ENCODE measurements at places on chromosomes 7 and 10. TPM values are rescaled to one million over a fixed set of nuclear protein-coding genes. Genes with fewer than 3 reads are reported as not detected.

- no peaks in the 10 kb centered on the region for H3K36me3 ChIP-seq
- peaks cover 90% of the 10 kb centered on the region for H3K4me1 ChIP-seq
- no peak for DNase-seq
- H3K27me3 ChIP-seq, result no peaks in the 10 kb centered on the region
These were observed 44.0 kb downstream of the CALD1 start for GRCh38 chr7:134823400-134823799.

- no peak for DNase-seq
- no peak overlapping the region for H3K4me3 ChIP-seq
- no peaks in the 10 kb centered on the region for H3K27me3 ChIP-seq
These were observed 60.7 kb downstream of the SMURF1 start for GRCh38 chr7:99083068-99083651.

DNA sequence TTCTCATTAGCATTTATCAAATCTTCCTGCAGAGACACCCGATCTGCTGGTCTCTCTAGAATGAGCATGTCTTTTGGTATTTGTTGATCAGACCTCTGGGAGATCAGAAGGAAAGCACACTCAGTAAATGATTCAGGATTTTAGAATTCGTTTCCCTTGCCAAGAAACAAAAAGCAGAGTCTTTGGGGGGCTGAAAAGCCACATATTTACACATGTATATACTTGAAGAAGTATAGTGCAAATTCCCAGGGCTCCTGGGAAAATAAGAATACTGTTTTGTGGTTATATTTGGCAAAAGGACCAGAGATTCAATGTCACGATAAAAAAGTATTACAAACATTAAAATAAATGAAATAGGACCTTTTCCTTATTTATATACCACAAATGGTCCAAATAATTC lies 100.2 kb downstream of the AGMO start:
- no peak for DNase-seq
- H3K27ac ChIP-seq, result no peak overlapping the region
- H3K4me1 ChIP-seq, result peaks cover 25% of the 10 kb centered on the region
- no peaks in the 10 kb centered on the region for H3K36me3 ChIP-seq
- H3K4me3 ChIP-seq, result no peak overlapping the region

The ITGB1 gene
- 1,541 TPM for total RNA-seq

- no peak overlapping the region for H3K4me3 ChIP-seq
- H3K36me3 ChIP-seq, result no peaks in the 10 kb centered on the region
- no peak overlapping the region for H3K27ac ChIP-seq
- no peak for DNase-seq
- H3K4me1 ChIP-seq, result no peaks in the 10 kb centered on the region
- H3K27me3 ChIP-seq, result no peaks in the 10 kb centered on the region
These were observed 20.2 kb upstream of the ASL start for GRCh38 chr7:66055321-66055956.

The SLC18A3 gene
- not detected for total RNA-seq

The PPRC1 gene
- 18.0 TPM for total RNA-seq

The KCNIP2 gene
- total RNA-seq, result 1.1 TPM

- no peaks in the 10 kb centered on the region for H3K36me3 ChIP-seq
- H3K4me1 ChIP-seq, result no peaks in the 10 kb centered on the region
- no peak overlapping the region for H3K27ac ChIP-seq
- no peak overlapping the region for H3K4me3 ChIP-seq
These were observed 176.4 kb upstream of the PTN start for GRCh38 chr7:137519947-137520346.

DNA sequence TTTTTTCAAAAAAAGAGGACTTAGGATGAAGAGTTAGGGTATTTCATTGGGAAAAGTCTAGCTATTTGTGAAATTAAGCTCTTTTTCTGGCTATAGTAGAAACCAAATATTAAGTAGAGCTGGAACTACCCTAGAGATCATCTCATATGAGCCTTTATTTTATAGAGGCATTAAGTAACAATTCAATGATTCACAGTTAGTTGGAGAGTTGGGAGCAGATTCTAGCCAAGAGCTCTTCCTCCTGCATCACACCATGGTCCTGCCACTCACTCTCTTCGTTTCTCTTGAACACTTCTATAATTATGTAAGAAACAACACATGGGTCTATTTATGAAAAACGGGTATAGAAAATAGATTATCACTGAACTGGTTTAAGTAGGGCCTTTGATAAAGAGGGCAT lies 76.1 kb upstream of the ANK3 start:
- no peaks in the 10 kb centered on the region for H3K27me3 ChIP-seq
- H3K4me3 ChIP-seq, result no peak overlapping the region
- DNase-seq, result no peak

The FZD1 gene
- total RNA-seq, result 57.9 TPM

DNA sequence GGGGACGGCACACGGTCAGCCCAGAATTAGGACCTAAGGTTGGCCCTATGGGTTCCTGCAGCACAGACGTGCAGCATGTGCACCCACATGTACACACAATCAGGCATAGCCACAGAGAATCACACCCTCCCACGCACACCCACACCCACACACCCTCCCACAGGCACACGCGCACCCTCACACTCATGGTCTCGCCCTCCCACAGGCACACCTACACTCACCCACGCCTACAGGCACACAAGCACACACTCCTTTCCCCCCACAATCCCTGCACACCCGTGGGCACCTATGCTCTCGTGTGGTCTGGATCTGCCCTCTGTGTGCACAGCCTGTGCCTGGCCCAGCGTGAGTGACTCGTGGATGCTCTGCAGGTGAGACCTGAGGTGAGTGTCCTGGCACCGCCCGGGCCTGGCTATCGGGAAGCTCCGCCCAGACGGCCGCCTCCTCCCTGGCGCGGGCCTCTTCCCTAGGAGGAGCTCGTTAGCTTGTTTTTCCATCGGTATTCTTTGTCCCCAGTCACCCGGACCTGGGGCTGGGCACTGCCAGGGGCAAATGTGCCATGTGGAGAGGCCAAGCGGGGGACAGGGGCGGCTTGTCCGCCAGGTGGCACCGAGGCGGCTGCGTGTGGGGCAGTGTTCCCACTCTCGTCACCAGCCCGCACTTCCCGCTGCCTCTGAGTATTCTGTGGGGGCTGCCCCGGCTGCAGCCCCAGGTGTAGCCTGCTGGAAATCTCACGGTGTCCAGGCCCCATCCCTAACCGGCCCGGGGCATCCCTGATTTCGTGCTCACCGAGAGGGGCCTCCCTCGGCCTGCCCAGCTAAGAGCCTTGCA lies 110.2 kb upstream of the FAM20C start:
- no peaks in the 10 kb centered on the region for H3K27me3 ChIP-seq
- H3K36me3 ChIP-seq, result no peaks in the 10 kb centered on the region
- H3K4me1 ChIP-seq, result no peaks in the 10 kb centered on the region

DNA sequence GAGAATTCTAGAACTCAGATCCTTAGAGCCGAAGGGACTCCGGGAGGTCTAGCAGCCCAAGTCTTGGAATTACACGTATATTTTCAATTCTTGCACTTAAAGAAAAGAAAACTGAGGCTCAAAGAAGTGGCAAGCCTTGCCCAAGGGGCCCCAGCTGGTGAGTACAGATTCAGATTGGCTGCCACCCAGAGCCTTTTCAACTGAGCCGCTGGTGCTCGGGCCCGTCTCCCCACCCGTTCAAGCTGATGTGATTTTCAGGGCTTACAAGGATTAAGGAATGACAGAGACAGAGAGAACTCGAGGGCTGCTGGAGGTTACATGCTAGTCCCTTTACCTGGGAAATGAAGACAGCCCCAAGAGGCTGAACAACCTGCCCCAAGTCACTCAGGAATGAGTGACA lies 117.8 kb downstream of the ABLIM1 start:
- peaks cover 4% of the 10 kb centered on the region for H3K4me1 ChIP-seq
- H3K36me3 ChIP-seq, result no peaks in the 10 kb centered on the region
- no peak overlapping the region for H3K27ac ChIP-seq

The NKX1-2 gene
- total RNA-seq, result not detected

- H3K27ac ChIP-seq, result no peak overlapping the region
- no peak for DNase-seq
- no peaks in the 10 kb centered on the region for H3K4me1 ChIP-seq
- H3K36me3 ChIP-seq, result no peaks in the 10 kb centered on the region
- no peak overlapping the region for H3K4me3 ChIP-seq
- no peaks in the 10 kb centered on the region for H3K27me3 ChIP-seq
These were observed 272.5 kb upstream of the COBL start for GRCh38 chr7:51589111-51589510.

GRCh38 chr10:93630625-93631557 lies 18.6 kb downstream of the PDE6C start:
- H3K27me3 ChIP-seq, result no peaks in the 10 kb centered on the region
- H3K36me3 ChIP-seq, result no peaks in the 10 kb centered on the region
- H3K4me3 ChIP-seq, result no peak overlapping the region
- H3K27ac ChIP-seq, result no peak overlapping the region

- peak overlapping the region; percentile 21 for H3K4me3 ChIP-seq
- no peaks in the 10 kb centered on the region for H3K36me3 ChIP-seq
- no peak for DNase-seq
- no peaks in the 10 kb centered on the region for H3K27me3 ChIP-seq
- H3K4me1 ChIP-seq, result peaks cover 31% of the 10 kb centered on the region
These were observed 247.3 kb downstream of the DOCK4 start for GRCh38 chr7:111958896-111959295.

The TMEM248 gene
- total RNA-seq, result 108 TPM

The COMMD3 gene
- total RNA-seq, result 12.6 TPM

DNA sequence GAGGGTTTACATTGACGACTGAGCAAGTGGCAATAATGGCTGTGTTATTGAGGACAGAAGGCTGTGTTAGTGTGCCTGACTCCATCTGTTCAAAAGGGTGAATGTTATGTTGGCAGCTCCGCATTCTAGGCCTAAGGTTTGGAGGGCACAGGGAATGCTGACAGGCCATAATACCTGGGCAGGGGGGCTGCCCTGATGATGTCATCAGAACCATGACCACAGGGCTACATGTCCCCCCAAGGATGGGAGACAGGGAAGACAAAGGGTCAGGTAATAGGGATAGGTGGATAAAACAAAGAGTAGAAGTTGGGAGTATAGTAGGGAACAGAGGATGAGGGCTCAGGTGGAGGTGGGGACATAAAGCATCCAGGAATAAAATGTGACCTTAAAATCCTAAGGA lies 1.8 kb upstream of the PPP3CB start:
- no peaks in the 10 kb centered on the region for H3K27me3 ChIP-seq
- peaks cover 23% of the 10 kb centered on the region for H3K4me1 ChIP-seq
- no peak for DNase-seq
- H3K36me3 ChIP-seq, result peaks cover 2% of the 10 kb centered on the region

The CYP26C1 gene
- not detected for total RNA-seq

DNA sequence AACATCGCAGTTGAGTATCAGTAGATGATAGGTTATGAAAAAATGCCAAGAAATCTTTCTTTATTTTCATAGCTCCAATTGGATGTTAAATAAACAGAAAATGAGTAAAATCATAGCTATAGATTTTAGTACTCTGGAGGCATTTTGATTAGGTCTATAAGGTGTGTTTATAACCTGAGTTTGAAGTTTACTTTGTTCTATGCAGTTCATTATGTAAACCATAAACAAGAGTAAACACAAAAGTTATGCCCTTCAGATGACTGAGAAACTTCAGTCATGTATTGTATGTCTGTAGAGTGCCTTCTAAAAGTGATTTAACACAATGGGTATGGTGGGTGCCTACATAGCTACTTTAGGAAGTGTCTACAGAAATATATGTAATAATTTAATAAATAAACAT lies 13.6 kb downstream of the FOXP2 start:
- no peaks in the 10 kb centered on the region for H3K36me3 ChIP-seq
- no peak for DNase-seq
- H3K4me1 ChIP-seq, result no peaks in the 10 kb centered on the region
- no peaks in the 10 kb centered on the region for H3K27me3 ChIP-seq
- no peak overlapping the region for H3K4me3 ChIP-seq

GRCh38 chr10:11164803-11165590 lies 147.3 kb downstream of the CELF2 start:
- H3K36me3 ChIP-seq, result no peaks in the 10 kb centered on the region
- peak; percentile 36 for DNase-seq
- no peak overlapping the region for H3K27ac ChIP-seq
- H3K27me3 ChIP-seq, result no peaks in the 10 kb centered on the region
- H3K4me3 ChIP-seq, result peak overlapping the region; percentile 89

GRCh38 chr7:115962340-115962739 lies 68.2 kb downstream of the TFEC start:
- no peak for DNase-seq
- H3K27me3 ChIP-seq, result no peaks in the 10 kb centered on the region
- H3K36me3 ChIP-seq, result no peaks in the 10 kb centered on the region
- H3K27ac ChIP-seq, result no peak overlapping the region
- H3K4me1 ChIP-seq, result no peaks in the 10 kb centered on the region
- H3K4me3 ChIP-seq, result no peak overlapping the region

The DAGLB gene
- 28.6 TPM for total RNA-seq

- no peak for DNase-seq
- H3K27ac ChIP-seq, result no peak overlapping the region
- H3K4me1 ChIP-seq, result no peaks in the 10 kb centered on the region
- peak overlapping the region; percentile 31 for H3K4me3 ChIP-seq
- H3K36me3 ChIP-seq, result no peaks in the 10 kb centered on the region
- H3K27me3 ChIP-seq, result no peaks in the 10 kb centered on the region
These were observed 85.9 kb downstream of the LSMEM1 start for GRCh38 chr7:112566442-112567324.

The PON2 gene
- 76.2 TPM for total RNA-seq

DNA sequence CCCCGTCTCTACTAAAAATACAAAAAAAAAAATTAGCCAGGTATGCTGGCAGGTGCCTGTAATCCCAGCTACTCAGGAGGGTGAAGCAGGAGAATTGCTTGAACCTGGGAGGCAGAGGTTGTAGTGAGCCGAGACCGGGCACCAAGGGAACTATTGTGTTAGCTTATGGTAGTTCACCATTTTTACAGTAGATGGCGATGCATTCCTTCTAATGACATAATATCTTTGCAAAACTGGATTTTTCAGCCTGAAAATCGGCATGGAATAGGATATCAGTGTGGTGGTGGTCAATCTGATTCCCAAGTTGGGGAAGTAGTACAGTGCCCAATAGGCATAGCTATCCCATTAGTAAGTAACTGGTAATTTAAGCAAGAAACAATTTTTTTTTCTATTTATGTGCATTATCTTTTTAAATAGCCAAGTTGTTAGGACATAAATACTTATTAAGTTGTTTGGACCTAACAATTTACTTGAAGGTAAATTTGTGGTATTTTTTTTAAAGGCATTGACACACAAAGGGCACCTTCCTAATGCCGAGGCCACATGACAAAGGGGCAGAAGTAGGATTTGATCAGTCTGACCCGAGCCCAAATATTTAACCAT lies 17.6 kb upstream of the IMPDH1 start:
- no peak overlapping the region for H3K27ac ChIP-seq
- H3K4me3 ChIP-seq, result no peak overlapping the region
- H3K36me3 ChIP-seq, result no peaks in the 10 kb centered on the region
- no peak for DNase-seq
- no peaks in the 10 kb centered on the region for H3K27me3 ChIP-seq
- no peaks in the 10 kb centered on the region for H3K4me1 ChIP-seq

DNA sequence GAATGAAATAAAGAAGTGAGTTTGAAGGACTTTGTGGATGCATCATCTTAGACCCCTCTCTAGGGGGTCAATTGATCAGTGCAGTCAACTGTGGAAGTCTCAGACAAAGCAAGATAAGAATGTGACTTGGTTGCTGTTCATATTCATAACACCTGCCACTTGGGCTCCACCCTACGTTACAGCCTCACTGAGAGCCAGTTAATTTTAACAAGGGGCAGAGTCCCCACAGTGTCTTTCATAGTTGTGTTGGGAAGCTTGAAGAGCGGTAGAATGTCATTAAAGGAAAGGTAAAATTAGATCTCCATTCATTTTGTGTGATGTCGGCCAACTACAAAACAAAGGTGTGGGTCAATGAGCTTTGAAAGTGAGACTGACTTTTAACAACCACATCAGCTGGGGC lies 442.1 kb upstream of the C7orf33 start:
- DNase-seq, result no peak
- no peaks in the 10 kb centered on the region for H3K36me3 ChIP-seq
- H3K4me1 ChIP-seq, result no peaks in the 10 kb centered on the region
- no peak overlapping the region for H3K27ac ChIP-seq
- H3K4me3 ChIP-seq, result no peak overlapping the region

Measured in thoracic aorta (tissue), 2 donors.